Germinal center (tissue), 1 donor: ENCODE measurements at places on chromosomes 6 and 20.

- DNase-seq = no peak
Observed at GRCh38 chr6:158627168-158627939, 17.2 kb downstream of the DYNLT1 start.

- no peak for DNase-seq
Observed at GRCh38 chr20:1283522-1284510, 17.7 kb downstream of the SNPH start.

DNA sequence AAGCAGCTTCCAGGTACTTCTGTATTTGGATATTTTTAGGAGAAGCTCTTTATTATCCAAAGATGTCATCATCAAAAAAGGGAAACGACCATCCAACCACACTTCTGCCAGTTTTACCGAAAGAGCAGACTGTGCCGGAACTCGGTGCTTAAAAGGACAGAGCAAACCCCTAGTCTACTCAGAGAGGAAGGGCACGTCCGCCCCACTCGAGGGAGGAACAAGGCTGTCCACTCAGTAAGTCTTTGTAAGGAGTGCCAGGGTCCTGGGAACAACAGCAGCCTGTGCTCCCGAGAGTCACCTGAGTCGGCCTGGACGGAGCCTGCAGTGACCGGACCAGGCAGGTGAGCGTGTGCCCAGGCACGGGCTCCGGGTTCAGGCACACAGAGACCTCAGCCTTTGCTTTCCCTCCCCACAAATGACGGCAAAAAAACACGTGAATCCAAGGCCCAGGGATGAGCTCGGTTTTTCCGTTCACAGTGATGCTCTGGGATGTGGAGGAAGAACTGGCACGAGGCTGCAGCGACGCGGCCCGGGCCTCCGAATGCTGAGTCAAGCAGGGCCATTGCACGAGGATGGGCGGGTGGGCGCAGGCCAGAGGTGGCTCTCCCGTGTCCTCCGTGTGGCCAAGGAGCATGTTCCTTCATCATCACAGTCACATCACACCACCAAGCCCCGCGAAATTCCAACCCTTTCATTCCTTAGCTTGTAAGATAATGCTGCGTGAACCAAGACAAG lies 17.4 kb upstream of the SLCO4A1 start:
- DNase-seq = no peak

DNA sequence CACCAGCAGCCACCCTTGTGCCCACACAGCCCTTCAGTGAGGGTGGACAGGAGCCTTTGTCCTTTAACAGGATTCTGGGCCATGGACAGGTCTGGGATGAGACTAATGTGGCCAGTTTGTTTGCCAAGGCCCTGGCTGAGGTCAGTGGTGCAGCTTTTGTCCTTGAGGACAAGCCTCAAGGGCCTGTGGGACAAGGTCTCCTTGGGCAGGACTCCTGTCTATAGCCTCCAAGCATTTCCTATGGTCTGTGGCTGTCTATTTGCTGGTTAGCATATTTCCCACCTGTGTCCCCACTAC lies 44.1 kb downstream of the SUN5 start:
- no peak for DNase-seq

DNA sequence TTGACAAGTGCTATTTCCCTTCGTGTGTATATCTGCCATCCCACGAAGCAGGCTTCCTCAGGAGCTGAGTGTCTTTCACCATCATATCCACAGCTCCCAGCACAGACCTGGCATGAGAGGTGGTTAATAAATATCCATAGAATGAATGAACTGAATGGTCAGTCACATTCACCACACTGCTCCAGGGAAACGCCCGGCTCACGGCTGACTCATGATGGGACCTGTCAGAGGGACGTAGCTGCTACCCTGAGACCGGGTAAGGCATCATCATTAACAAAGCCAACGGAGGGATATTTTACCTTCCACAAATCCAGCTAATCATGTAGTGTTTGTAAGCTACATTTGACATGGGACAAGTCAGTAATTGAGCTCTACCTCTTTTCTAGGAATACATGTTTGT lies 12.5 kb downstream of the AGPAT4 start:
- no peak for DNase-seq

GRCh38 chr20:62791301-62792181 lies 4.7 kb upstream of the MRGBP start:
- peak; percentile 67 for DNase-seq

- DNase-seq = no peak
Observed at GRCh38 chr20:47040506-47041125, 146.0 kb downstream of the EYA2 start.

GRCh38 chr6:340991-341827 lies 48.9 kb downstream of the DUSP22 start:
- DNase-seq = no peak

DNA sequence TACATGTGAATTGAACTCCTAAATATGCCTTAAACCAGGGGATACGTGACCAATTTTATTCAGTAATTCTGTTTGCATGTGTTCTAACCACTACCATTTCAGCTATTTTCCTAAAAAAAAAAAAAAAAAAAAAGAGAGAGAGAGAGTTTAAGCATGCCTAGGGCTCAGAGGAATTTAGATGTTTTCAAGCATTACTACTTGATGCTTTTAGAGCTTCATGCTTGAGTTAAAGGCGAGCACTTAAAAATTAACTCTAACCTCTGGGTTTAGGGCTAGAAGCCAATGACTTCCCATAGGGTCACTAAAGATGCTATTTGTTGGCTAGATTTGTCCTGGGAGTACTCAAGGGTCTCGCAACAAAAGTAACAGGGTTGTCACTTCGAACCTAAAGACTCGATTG lies 217.7 kb downstream of the ATXN1 start:
- no peak for DNase-seq

GRCh38 chr6:154993710-154994109 lies 1.4 kb upstream of the TIAM2 start:
- no peak for DNase-seq

- peak; percentile 40 for DNase-seq
Observed at GRCh38 chr6:3770023-3770720, 18.7 kb upstream of the PXDC1 start.

- DNase-seq = no peak
Observed at GRCh38 chr6:134352786-134353480, 35.0 kb upstream of the SGK1 start.

- DNase-seq = no peak
Observed at GRCh38 chr6:18240230-18240629, 24.1 kb downstream of the DEK start.

DNA sequence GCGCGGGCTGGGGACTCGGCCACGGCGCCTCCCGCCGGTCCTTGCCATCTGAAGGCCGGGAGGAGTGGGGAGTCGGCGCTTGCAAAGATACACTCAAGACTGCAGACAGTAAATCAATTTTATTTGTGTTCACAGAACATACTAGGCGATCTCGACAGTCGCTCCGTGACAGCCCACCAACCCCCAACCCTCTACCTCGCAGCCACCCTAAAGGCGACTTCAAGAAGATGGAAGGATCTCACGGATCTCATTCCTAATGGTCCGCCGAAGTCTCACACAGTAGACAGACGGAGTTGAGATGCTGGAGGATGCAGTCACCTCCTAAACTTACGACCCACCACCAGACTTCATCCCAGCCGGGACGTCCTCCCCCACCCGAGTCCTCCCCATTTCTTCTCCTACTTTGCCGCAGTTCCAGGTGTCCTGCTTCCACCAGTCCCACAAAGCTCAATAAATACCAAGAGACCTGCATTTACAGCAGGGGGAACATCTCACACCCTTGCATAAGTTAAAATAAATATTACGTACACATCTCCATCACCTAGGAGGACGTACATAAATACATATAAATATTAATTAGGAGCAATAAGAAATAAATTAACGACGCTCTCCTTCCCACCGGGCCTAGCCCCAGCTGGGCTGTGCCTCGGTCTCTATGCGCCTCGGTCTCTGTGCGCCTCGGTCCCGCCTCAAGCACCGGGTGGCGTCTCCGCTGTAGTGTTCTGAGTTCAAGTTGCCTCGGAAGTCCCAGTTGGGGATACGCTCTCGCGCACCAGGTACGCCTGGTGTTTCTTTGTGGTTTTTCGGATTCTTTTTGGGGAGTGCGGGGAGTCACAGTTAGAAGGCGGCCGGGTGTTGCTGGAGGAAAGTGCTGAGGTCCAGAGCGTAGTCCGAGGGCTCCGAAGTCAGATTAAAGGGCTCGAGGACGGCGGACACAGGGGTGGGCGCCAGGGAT lies 889 bp upstream of the FLOT1 start:
- DNase-seq = peak; percentile 46

GRCh38 chr20:1491860-1492642 lies 831 bp upstream of the SIRPB2 start:
- DNase-seq = no peak

DNA sequence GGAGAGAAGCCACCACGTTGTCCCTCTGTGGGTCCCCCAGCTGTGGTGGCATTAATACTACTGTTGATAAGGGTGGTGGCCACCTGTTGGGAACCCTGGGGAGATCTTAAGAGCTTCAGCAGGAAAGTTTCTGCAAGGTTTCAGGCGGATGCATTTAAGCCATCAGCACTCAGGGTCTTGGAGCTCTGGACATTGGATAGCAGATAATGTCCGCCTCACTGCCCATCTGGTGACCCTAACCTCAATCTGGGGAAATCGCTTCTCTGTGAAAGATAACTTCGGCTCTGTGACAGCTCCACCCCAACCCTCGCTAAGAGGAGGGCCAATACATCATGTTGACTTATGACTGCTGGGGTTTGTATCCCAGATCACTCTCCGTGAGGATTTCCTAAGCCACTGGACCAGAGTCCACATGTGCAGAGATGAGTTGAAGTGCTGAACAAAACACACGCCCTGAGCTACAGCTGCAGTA lies 92.9 kb downstream of the FOXC1 start:
- no peak for DNase-seq

GRCh38 chr20:53595018-53595378 lies 1.4 kb upstream of the ZNF217 start:
- no peak for DNase-seq

GRCh38 chr20:60727425-60727824 lies 524.6 kb upstream of the CDH4 start:
- no peak for DNase-seq

- DNase-seq = no peak
Observed at GRCh38 chr6:100809346-100809745, 71.8 kb downstream of the ASCC3 start.

GRCh38 chr6:38353310-38354036 lies 286.3 kb downstream of the BTBD9 start:
- no peak for DNase-seq
